Upper lobe of right lung (tissue), 1 donor: ENCODE measurements at places on chromosomes 5 and 9.

DNA sequence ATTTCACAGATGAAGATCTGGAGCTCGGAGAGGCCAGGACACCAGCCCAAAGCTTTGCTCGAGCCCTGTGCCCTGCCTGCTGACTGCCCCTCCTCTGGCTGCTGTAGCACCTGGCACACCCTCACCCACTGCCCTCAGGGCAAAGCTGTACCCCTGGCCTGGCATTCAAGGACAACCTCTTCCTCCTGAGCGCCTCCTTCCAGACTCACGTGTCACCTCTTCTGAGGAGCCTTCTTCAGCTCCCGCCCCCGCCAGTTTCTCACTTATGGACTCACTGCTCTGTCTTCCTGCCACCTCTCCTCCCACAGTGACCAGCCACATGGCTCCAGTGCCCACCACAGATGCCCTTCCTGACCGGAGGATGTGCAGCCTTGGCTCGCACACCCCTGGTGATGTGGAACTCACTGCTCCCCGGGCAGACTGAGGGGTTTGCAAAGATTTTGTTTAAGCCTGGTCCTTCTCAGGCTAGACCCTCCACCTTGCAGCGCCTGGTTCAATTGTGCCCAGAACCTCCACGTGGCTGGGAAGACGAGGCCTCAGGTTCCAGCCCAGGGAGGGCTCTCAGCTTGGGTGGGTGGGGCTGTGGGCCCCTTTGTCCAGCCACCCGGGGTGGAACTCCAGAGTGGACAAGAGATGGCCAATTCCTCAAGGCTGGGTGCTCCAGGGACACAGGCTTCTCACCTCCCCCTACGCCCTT lies 46.6 kb upstream of the PHYKPL start:
- no peak for DNase-seq

DNA sequence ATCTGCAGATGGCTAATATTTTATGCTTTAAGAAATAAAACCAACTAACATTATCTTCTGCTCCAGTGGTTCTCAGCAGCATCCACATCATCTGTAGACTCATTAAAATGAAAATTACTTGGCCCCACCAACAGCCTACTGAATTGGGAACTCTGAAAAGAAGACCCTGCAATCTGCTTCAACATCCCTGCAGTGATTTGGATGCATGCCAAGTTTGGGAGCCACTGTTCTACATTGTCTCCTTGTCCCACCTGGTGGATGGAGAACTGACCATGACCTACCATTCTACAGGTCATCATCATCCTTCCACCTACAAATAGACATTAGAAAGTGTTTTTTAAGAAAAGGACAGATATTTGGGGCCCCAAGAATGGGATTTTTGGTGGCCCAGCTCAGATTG lies 71.1 kb downstream of the ACER2 start:
- no peak for DNase-seq

GRCh38 chr5:143168921-143169810 lies 234.3 kb downstream of the NR3C1 start:
- no peak for DNase-seq

- no peak for DNase-seq
Observed at GRCh38 chr9:128845186-128845931, 15.8 kb upstream of the SPOUT1 start.

DNA sequence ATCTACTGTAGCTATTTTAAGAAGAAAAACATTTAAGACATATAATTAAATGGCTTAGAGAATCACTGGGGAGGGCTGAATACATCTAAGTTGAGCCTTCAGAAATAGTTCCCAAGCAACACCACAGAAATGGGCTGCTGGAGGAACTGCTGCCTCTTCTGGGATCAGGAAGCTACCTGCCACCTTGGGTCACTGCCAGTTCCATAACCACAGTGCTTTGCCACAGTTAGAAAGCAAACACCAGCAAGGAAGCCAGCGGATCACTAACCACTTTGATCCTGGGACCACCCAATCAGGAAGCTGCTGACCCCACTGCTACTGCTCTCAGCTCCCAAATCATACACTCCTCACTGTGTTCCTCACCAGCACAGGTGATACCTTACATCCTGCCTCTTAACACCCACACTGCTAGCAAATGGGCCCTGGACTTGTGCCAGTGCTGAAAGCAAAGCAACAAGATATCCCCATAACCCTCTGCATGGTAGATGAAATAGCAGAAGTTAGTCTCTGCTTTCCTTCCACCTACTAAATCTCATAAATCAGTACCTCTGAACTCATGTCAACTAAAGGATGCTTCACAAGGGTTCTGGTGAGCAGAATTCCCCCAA lies 346.9 kb downstream of the DEPDC1B start:
- no peak for DNase-seq

GRCh38 chr9:19441730-19442129 lies 32.9 kb downstream of the ACER2 start:
- no peak for DNase-seq
